ENCODE measurements at places on chromosomes 3 and 15.

DNA sequence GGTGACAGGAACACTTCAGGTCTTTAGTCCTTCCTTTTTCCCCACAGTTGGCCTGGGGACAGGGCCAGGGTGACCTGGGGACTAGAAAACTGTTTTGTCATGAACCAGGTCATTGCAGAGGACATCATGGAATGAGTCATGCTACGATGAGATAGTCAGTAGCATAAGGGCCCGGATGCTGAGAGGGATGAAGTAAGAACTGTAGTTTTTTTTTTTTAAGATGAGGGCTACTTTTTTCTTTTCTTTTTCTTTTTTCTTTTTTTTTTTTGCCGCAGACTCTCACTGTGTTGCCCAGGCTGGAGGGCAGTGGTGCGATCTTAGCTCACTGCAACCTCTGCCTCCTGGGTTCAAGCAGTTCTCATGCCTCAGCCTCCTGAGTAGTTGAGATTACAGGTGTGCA, 8.0 kb downstream of the MAP2K5 start:
- no peak for DNase-seq

DNA sequence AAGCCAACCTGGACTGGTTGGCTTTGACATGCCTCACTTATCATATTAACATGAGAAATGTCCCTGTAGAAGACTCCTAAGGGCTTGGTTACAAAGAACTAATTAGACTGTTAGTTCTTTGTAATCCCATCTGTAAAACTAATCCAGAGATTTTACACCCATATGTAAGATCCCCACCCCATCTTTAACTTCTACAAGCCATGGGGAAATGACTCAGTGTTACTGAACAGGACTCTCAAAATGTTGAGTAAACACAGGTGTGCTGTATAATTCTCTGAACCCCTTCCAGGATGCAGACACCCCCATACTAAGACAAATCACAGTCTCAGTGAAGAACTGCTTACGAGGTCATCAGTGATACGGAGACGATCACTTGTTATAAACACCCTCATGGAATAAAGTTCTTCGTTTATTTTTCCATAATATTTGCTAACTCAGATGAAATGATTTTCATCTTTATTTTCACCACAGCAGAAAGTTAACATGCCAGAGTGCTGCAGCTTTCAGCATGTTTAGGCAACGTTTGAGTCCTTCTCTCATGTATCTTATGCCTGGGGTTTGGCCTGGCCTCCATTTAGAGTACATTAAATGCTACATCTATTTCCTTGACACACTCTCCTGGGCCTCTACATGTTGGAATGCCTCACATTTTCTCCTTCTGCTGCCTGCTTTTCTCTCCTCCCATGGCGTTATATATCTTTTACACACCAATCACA, 55.3 kb upstream of the LEKR1 start:
- no peak for DNase-seq

GRCh38 chr3:172224560-172225214, 185.3 kb downstream of the FNDC3B start:
- no peak for DNase-seq

- DNase-seq: no peak
Measured at GRCh38 chr3:106348139-106348690, 479.4 kb upstream of the CBLB start.

DNA sequence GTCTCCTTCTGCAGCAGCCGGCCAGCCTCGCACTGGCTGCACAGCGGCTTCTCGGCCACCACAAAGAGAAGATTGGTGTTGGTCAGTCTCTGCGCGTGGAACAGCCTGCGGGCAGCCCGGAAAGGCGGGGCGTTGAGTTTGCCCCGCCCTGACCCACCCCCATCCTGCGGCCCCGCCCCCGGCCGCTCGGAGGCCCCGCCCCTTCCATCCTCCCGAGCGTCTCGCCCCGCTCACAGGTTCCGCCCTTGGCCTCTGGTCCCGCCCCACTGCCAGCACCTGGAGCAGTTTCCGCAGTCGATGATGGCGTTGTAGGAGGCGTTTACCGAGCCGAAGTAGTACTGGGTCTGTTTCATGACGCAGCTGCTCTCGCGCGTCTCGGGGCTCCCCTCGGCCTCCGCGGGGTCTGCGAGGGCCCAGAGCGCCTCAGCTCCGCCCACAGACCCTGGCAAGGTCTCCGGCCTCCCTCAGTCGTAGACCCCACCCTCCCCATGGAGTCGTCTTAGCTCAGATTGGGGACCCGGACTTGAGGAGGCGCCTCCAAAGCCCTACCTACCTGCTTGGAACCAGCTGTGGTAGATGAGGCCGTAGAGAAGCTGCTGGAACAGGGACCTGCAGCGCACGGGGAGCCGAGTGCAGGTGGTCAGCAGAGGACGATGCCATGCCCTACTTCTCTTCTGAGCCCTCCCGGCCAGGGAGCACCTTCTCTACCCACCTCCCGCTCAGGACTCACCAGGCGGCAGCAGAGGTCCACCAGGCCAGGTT, 5.9 kb upstream of the TMEM115 start:
- DNase-seq: no peak

DNA sequence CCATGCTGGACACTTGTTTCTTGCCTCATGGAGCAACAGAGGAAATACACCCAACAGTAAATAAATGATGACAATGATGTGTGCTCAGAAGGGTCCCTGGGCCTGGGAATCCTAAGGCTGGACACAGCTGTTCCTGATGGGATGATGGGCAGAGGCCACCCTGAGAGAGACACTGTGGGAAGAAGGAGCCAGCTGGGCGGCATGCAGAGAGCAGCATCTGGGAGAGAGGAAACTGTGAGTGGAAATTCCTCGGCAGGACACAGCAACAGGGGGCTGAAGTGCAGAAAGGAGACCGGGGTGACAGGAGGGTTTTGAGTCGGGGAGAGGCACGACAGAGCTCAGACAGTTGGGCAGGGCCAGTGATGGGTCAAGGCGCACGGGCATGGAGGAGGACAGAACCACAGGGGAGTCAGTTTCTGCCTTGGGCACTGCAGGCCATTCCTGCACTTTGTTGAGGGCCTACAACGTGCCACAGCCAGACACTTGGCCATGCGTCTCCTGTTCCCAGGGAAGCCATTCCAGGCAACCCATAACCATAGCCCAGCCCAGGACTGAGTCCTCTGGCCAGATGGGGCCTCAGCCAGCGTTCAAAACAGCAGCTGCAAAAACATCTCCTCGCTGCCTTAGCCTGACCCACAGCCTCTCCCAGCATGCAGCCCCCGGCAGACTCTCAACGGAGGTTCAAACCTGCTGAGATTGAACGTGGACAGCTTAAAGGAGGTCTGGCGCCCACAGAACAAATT, 36.7 kb upstream of the SLC6A1 start:
- DNase-seq: no peak

DNA sequence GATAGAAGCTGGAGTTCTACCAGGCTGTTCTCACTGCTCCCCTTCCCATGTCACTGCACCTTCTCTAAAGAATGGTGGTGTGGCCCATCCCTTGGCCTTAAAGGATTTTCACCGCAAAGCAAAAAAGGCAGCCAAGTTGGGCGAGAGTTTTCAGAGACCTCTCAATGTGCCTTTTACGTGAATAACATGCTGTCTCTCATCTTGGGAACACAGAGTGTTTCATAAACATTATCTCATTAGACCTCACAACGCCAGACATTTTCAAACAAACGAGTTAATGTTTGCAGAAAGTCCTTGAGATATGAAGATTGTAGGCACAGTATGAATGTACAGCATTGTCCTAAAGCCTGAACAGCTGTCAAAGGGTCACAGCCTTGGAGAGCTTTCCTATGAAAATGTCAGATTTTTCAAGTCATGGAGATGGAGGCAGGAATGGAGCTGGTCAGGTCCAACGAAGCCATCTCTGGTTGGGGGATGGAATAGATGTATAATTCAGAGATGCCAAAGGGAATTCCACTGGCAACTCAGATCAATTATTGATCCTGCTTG, 21.3 kb downstream of the TM4SF1 start:
- no peak for DNase-seq

DNA sequence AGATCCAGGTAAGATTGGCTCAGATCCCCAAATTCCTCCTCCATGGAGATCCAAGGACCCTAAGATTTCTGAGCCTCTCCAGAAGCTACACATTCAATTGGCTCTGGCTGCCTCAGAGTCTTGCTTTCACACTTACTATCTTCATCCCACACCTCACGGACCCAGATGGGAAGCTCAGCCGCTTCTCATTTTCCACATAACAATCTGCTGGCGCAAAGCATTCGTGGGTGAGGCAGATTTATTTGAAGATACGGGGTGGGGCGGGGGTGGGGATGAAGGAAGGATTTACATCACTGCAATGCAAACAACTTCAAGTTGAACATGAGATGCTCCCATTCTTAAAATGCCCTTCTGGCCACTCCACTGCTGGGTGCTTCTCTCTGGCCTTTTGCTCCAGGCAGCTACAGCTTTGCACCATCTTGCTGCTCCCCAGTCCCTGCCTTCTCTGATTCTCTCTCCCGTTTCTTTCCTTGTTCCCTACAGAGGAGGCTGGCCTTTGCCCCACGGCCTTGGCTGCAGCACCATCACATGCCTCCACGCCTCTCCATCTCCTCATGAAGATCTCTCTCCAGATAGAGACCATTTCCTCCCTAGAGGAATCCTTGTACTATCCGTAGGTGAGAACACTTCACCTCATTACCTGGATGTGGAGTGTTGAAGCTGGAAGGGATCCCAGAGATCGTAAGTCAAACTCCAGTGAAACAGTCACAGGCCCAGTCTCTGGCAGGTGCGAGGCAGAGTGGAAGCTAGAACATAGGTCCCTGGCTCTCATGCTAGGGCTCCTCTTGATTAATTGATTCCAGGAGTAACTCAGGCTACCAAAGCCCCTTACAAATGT, 175.9 kb downstream of the RPLP1 start:
- DNase-seq: no peak

GRCh38 chr3:56655709-56656108, 27.4 kb downstream of the TASOR start:
- no peak for DNase-seq

DNA sequence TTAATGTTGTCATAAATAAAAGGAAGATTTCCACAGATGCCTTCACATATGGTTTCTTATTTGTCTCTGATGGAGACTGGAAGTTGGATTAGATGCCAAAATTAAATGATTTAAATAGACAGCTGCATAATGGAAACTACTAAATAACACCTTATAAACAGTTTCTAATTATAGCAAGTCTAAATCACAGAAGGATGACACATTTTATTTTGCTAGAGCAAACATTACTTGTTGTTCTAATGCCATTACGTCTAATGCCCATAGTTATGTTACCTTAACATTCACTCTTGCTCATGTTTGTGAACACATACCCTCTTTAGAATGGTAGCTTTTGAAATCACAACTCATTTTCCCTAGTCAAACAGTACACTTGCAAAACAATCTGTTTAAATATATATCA, 92.8 kb downstream of the ZIC4 start:
- DNase-seq: no peak

Measured in NCI-H1436 treated with DMSO at 0.1 percent for 48 hours (cell line).